Mammary microvascular endothelial cell (primary cell): ENCODE measurements at places on chromosomes 1 and 21. TPM values are rescaled to one million over a fixed set of nuclear protein-coding genes. Genes with fewer than 3 reads are reported as not detected.

C2CD4D gene
- not detected in 2 replicates for total RNA-seq

S100A2 gene
- 1.5 and 2.0 TPM in 2 replicates for total RNA-seq

SLC41A1 gene
- 10.5 and 18.7 TPM in 2 replicates for total RNA-seq

RIPPLY3 gene
- 0.05 TPM in 1 of 2 replicates, not detected in the other for total RNA-seq
